ENCODE measurements at places on chromosomes 12 and 14. TPM values are rescaled to one million over a fixed set of nuclear protein-coding genes. Genes with fewer than 3 reads are reported as not detected.

Gene LIMA1
- 107 TPM for total RNA-seq

Gene FGF6
- total RNA-seq: not detected

Gene LRTM2
- not detected for total RNA-seq

Gene SLC5A8
- not detected for total RNA-seq

Gene SERPINA3
- total RNA-seq: 8.0 TPM

Gene RNASE4
- 29.1 TPM for total RNA-seq

Gene GZMB
- total RNA-seq: not detected

Gene PIWIL1
- total RNA-seq: not detected

Gene HVCN1
- 8.5 TPM for total RNA-seq

Gene SLC24A4
- not detected for total RNA-seq

Gene SLCO1A2
- total RNA-seq: not detected

Gene BLOC1S1
- total RNA-seq: 136 TPM

Gene GRIP1
- 0.65 TPM for total RNA-seq

Gene RNASE1
- not detected for total RNA-seq

Gene PTHLH
- total RNA-seq: 2.0 TPM

Gene ASCL1
- not detected for total RNA-seq

Gene TDRD9
- total RNA-seq: 0.37 TPM

Gene KRT3
- total RNA-seq: not detected

Gene RASAL1
- not detected for total RNA-seq
